Activated naive CD4-positive, alpha-beta T cell treated with anti-CD3 and anti-CD28 coated beads for 36 hours (primary cell): ENCODE measurements at places on chromosomes 2 and 18. TPM values are rescaled to one million over a fixed set of nuclear protein-coding genes. Genes with fewer than 3 reads are reported as not detected.

GRCh38 chr2:98480598-98480997 lies 35.9 kb downstream of the INPP4A start:
- no peaks in the 10 kb centered on the region for H3K27me3 ChIP-seq
- H3K4me3 ChIP-seq = no peak overlapping the region
- no peak for DNase-seq
- peaks cover 98% of the 10 kb centered on the region for H3K4me1 ChIP-seq
- H3K36me3 ChIP-seq = no peaks in the 10 kb centered on the region

Gene KCNG2
- total RNA-seq = not detected

Gene CACNB4
- total RNA-seq = 0.10 TPM

DNA sequence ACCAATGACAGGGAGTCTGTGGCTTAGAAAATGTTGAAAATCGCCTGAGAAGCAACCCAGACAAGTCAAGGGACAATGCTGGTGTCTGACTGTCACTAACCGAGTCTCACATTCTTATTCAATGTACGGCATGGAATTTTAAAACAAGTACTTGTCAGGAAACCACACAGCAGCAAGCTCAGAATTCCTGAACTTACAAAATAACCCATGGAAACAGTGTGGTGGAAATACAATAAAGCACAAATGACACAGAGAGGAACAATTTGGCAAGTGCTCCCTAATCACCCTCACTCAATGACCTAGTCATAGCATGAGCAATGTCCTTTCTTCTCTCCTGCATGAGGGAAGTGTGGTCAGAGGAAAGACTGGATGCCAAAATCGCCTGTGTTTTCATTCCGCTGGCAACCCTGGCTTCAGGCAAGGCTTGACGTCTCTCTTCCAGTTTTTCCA lies 154.0 kb downstream of the SATB2 start:
- H3K36me3 ChIP-seq = no peaks in the 10 kb centered on the region
- H3K27me3 ChIP-seq = peaks cover 4% of the 10 kb centered on the region
- H3K4me1 ChIP-seq = no peaks in the 10 kb centered on the region
- H3K4me3 ChIP-seq = no peak overlapping the region
- H3K27ac ChIP-seq = no peak overlapping the region

GRCh38 chr2:44456946-44457345 lies 95.2 kb downstream of the CAMKMT start:
- DNase-seq = no peak
- no peak overlapping the region for H3K4me3 ChIP-seq
- no peaks in the 10 kb centered on the region for H3K4me1 ChIP-seq
- H3K27me3 ChIP-seq = no peaks in the 10 kb centered on the region
- no peak overlapping the region for H3K27ac ChIP-seq

Gene LINC00305
- not detected for total RNA-seq

DNA sequence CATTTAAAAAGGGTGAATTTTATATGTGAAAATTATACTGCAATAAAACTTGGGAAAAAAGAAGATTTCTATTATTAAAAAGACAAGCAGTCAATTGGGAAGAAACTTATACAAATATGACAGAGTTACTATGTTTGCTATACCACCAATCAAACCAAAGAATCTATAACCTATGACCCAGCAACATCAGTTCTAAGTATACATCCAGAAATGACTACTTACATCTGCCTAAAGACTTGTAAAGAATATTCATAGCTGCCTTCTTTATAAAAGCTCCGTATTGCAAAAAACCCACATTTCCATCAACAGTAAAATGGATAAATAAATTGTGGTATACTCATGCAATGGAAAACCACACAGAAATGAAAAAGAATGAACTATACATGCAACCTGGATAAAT lies 32.9 kb upstream of the NABP1 start:
- peaks cover 17% of the 10 kb centered on the region for H3K4me1 ChIP-seq
- H3K36me3 ChIP-seq = no peaks in the 10 kb centered on the region
- H3K4me3 ChIP-seq = no peak overlapping the region
- DNase-seq = no peak
- no peak overlapping the region for H3K27ac ChIP-seq

Gene RFTN2
- not detected for total RNA-seq

GRCh38 chr2:118148133-118148532 lies 59.9 kb downstream of the INSIG2 start:
- no peaks in the 10 kb centered on the region for H3K36me3 ChIP-seq
- DNase-seq = no peak
- no peak overlapping the region for H3K27ac ChIP-seq
- peaks cover 9% of the 10 kb centered on the region for H3K4me1 ChIP-seq
- H3K27me3 ChIP-seq = peaks cover 13% of the 10 kb centered on the region

DNA sequence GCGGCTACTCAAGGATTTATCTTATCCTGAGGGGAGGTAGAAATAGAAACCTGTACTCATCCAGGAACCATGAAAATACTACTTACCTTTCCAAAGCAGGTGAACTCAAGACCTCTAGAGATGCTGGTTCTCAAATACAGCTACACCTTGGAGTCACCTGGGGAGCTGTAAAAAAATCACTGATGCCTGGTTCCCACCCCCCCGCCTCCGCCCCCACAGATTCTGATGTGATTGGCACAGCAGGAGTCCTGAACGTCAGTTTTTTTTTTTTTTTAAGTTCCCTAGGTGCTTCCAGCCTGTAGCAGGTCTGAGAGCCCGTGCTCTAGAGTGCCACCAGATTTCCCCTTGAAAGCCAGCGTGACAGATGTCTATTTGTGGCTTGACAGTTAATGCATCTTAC lies 113.6 kb downstream of the MRO start:
- H3K4me1 ChIP-seq = no peaks in the 10 kb centered on the region
- DNase-seq = no peak

Gene LYPD1
- not detected for total RNA-seq

Gene ARHGAP28
- not detected for total RNA-seq

DNA sequence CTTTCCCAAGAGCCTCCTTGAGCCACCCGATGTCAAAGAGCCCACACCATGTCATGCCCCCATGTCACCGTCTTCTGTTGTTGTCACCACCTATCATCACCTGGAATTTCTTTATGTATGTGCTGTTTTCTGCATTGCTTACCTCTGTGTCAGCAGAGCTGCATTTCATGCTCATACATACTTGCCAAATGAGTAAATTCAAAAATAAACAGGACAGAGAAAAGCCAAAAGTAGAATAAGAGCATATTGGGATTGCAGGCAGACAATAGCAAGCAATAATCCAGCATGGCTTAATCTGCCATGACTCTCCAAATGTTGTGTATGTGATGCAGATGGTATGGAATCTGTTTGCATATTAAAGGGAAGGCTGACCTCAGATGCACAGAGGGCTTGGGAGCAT lies 15.3 kb upstream of the RGPD4 start:
- DNase-seq = no peak
- H3K36me3 ChIP-seq = no peaks in the 10 kb centered on the region
- H3K4me3 ChIP-seq = no peak overlapping the region
- H3K4me1 ChIP-seq = no peaks in the 10 kb centered on the region

Gene GTF2A1L
- not detected for total RNA-seq

DNA sequence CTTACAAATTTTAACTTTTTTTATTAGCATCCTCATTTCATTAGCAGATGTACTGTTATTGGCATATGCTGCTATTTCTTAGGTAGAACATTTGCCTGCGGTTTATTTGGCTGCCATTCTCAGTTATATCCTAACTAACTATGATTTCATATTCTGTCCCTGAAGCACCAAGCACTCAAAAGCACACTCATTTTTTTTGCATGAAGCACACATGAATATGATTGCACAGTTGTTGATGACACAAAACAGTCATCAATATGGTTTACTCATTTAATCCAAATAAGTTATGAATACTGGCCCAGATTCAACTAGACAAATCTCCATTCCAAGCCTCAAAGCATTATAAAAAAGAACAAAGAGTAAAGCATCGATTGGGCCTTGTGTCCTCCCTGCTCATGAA lies 129.4 kb upstream of the CNTNAP5 start:
- no peak overlapping the region for H3K27ac ChIP-seq
- no peaks in the 10 kb centered on the region for H3K27me3 ChIP-seq
- DNase-seq = no peak

DNA sequence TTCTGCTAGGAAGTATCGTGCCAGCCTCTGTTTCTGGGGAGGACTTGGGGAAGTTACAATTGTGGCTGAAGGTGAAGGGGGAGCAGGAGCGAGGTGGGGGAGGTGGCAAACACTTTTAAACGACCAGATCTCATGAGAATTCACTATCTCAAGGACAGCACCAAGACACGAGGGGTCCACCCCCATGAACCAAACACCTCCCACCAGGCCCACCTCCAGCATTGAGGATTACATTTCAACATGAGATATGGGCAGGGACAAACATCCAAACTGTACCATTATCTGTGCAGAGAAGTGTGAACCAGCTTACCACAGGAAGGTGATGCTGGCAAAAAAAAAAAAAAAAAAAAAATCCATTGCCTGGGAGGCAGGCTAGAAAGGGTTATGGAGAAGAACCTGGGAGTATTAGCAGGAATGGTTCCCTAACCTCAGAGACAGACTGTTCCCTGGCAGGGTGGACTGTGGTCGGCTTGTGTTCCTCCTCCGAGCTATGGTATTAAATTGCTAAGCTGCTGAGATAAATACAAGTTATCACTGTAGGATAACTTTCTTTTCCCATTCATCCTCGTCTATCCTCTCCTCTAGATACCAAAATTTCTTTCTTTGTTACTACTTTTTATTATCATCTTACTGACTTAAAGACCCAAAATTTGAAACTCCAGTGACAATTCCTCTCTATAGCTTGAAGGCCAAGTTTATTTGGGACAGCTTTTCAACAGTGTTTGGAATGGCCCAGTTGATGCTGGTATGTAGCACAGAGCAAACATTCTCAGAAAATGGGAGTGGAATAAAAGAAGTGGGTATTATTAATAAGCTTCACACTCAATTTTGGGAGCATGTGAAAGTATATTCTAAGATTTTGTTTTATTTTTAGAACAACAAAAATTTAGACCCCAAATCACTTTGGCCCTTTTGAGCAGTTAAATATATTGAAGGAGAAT lies 73.7 kb upstream of the MAP3K20 start:
- no peak overlapping the region for H3K27ac ChIP-seq
- H3K27me3 ChIP-seq = no peaks in the 10 kb centered on the region
- no peaks in the 10 kb centered on the region for H3K4me1 ChIP-seq
- no peak for DNase-seq
- H3K36me3 ChIP-seq = no peaks in the 10 kb centered on the region

- H3K36me3 ChIP-seq = no peaks in the 10 kb centered on the region
- DNase-seq = no peak
- H3K27ac ChIP-seq = no peak overlapping the region
- no peaks in the 10 kb centered on the region for H3K4me1 ChIP-seq
These were observed 272.3 kb downstream of the ERBB4 start for GRCh38 chr2:212266297-212266696.

- H3K27me3 ChIP-seq = no peaks in the 10 kb centered on the region
- no peak overlapping the region for H3K4me3 ChIP-seq
- no peak overlapping the region for H3K27ac ChIP-seq
- H3K4me1 ChIP-seq = peaks cover 26% of the 10 kb centered on the region
These were observed 52.4 kb downstream of the AKAIN1 start for GRCh38 chr18:5144629-5145028.

DNA sequence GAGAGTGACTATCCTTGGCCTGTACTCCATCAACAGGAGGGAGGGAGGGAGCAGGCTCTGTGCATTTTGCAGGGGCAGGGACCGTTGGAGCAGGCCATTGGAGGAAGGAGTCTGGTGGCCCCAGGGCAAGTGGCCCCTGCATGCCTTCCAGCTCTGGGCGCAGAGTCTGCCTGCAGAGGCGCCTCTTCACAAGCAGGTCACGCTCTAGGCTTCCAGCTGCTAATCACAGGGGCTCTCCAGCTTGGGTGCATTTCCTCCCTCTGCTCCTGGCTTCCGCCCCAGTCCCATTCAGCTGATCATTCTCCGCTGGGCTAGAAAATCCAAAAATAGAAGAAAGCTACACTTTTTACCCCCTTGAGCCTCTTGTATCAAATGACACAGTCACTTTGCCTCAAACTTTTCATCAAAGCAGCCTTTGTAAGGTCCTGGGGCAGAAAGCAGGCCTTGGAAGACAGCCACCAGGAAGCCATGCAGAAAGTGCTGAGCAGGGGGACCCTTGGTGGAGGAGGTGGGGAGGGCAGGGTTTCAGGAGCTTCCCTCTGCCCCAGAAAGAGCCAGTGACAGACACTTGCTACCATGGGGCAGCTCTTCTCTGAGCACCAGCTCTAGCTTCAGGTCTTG lies 11.3 kb downstream of the TMEM247 start:
- no peak overlapping the region for H3K4me3 ChIP-seq
- peak; percentile 21 for DNase-seq
- H3K36me3 ChIP-seq = no peaks in the 10 kb centered on the region
- no peaks in the 10 kb centered on the region for H3K27me3 ChIP-seq
- peaks cover 10% of the 10 kb centered on the region for H3K4me1 ChIP-seq
- no peak overlapping the region for H3K27ac ChIP-seq

Gene SDC1
- total RNA-seq = 0.67 TPM

GRCh38 chr2:217903859-217904613 lies 98.8 kb downstream of the TNS1 start:
- no peaks in the 10 kb centered on the region for H3K4me1 ChIP-seq
- H3K4me3 ChIP-seq = no peak overlapping the region
- no peak for DNase-seq
- peaks cover 14% of the 10 kb centered on the region for H3K27me3 ChIP-seq

Gene CDK15
- total RNA-seq = not detected
